ENCODE measurements at places on chromosomes 5 and 9. TPM values are rescaled to one million over a fixed set of nuclear protein-coding genes. Genes with fewer than 3 reads are reported as not detected.

DNA sequence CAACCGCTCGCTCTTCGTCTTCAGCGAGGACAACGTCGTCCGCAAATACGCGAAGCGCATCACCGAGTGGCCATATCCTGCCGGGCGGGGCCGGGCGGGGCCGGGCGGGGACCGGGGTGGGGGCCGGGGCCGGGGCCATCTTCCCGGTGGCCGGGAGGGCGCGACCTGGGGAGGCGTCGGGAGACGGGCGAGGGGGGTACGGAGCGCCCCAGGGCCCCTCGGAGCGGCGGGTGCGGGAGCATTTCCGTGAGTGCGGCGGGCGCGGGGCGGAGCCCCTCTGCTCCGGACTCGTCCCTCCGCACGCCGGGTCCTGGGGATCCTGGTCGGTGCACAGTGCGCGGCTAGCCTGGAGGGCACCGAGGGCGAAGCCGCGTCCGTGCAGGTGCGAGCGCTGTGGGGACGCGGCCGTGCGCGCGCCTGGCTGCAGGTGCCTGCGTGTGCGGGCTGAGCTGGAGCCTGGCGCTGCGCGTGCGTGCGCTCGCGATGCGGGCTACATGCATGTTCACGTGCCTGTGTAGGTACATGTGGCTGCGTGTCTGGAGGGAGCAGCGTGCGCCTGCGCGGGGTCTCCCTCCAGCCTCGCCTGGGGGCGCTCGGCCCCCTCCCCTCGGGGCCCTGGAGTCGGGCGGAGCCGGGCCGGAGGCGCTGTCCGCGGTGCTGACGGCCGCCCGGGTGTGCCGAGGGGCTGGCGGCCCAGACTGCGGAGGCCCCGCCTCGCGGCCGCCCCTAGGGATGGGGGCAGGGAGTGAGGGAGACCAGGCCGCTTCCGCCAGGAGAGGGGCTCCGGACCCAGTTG is 762 bp downstream of the CACNA1B start:
- DNase-seq, result no peak

GRCh38 chr5:173354645-173355044 is 26.4 kb upstream of the STC2 start:
- DNase-seq, result no peak

- no peak for DNase-seq
Observed at GRCh38 chr9:75988663-75989062, 98.2 kb downstream of the PCSK5 start.

DNA sequence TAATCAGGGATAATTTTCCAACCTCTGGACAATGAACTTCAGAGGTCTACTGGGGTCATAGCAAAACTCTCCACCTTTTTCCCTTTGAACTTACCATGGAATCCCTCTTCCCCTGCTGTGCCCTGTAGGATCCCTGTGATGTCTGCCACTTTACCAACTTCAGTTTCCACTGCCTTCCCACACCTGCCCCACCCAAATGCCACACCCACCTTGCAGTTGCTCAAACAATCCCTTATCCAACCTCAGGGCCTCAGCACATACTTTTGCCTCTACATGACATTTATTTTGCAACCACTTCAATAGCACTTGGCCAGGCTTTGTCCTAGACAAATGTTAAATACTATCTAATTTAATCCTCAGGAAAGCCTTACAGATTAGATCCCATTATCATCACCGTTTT is 463.7 kb upstream of the WWC1 start:
- no peak for DNase-seq

DNA sequence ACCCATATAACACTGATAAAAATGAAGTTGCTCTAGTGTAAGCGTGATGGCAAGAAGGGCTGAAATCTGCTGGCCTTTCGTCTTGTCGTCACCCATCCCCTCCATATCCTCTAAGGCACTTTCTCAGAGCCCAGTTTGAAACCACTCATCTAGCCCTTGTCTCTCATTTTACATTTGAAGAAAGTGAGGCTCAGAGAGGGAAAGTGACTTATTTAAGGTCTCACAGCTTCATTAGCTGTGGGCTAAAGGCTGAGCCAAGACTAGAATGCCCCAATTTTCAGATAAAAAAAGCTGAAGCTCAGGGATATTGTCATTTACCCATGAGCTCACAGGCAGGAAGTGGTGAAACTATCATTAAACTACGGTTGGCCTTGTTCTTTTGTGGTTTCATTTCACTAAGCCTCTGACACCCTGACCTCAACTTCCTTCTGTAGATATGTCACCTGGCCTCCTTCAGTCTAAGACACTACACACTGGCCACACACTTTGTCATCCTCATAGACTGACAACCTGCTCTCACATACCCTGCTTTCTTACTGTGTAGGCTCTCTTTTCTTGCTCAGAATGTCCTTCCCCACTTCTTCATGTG is 176.7 kb upstream of the DMAC1 start:
- peak; percentile 13 for DNase-seq

DNA sequence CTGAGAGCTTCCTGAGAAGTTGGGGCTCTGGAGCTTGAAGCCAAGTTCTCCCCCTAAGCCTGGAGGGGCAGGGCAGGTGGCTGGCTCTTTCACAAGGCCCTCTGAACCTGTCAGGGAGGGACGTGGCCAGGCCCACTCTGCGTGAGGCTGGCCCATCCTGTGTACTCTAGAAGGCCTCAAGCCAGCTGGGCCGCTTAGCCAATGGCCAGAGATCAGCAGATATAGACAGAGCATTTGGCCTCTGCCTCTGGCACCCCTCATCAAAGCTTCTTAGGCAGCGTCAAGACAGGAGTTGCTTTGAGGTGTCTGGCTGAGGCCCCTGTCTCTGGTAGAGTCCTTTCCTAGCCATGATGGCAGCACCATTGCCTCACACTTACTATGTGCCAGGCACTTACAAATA is 105.6 kb downstream of the FGF18 start:
- DNase-seq, result no peak

DNA sequence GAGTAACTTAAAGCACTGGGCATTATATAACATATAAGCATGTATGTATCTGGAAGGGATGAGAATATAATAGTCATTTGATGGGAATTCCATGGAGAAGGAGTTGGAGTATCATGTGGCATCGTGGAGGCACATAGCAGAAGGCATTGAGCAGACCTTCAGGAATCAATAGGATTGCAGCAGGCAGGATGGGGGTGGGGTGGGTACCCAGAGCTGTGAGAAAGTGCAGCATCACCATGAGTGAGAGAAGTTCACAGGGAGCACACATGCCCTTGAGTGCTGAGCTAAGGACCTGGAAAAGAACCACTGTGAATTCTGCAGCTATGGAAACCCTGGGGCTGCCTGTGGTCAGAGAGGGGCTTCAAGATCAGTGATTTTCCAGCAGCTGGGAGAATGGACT is 57.3 kb downstream of the MED10 start:
- DNase-seq, result no peak

- DNase-seq, result no peak
Observed at GRCh38 chr5:132103969-132104391, 30.4 kb downstream of the CSF2 start.

GALT gene
- total RNA-seq, result 20.3 TPM

NIPAL4 gene
- 5.6 TPM for total RNA-seq

FOXD4L5 gene
- total RNA-seq, result not detected

BRD3 gene
- total RNA-seq, result 16.6 TPM

Measured in epithelial cell of proximal tubule (primary cell).